HFFc6 (cell line): ENCODE measurements at places on chromosomes 1 and 21.

DNA sequence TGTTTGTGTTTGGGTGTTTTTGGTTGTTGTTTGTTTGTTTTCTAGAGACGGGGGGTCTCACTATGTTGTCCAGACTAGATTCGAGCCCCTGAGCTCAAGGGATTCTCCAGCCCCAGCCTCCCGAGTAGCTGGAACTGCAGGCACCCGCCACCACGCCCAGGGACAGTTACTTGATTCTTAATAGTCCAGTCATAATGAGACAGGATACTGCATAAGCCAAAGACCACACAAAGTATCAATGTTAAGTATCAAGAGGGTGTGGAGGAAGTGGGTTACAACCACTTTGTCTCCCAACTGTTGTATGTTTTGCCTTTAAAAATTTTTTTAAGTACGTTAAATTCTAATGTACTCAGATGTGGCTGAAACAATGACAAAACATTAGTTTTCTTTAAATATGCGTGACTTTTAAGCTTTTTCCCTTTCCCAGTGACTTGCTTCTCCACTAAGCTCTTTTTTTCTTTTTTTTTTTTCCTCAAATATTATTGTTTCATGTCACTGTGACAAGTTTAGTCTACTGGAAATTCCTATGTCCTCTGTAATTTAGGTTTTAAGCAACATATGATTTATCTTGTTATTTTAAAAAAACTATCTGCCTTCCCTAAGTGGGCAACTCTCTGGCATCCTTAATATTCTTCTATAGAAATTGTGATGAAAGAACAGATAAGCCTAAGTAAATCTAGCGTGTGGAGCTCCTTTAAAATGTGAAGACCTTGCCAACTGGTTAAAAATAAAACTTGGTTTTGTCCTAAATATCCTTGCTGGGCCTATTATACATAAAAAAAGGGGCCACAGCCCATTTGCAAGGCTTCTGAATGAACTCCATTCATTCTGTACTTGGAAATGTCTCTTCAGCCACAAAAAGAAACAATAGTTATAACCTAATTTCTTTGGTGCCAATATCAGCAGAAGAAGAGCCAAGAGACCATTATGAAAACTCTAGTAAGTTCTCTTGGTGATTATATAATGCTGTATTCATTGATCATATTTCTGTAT, 56.2 kb upstream of the DPH5 start:
- no peak for DNase-seq

GRCh38 chr1:111190931-111191451, 9.5 kb downstream of the DENND2D start:
- no peak for DNase-seq

DNA sequence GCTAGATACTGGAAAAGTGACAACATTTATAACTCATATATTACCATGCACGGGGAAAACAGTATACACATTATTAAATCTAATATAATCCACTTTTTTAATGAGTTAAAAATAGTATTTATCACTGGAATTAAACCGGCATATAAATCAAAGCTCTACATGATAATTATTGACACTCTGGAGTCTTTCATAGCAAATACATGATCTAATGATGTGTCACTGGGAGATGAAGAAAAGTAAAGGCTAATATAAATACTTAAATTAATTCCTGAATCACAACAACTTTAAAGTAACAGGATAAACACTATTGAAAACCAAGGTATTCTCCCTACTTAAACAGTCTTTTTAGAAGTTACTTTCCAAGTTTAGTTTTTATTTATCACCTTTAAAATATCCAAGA, 52.4 kb upstream of the ASPM start:
- no peak for DNase-seq

GRCh38 chr1:31031330-31032143, 34.0 kb downstream of the PUM1 start:
- DNase-seq = no peak

DNA sequence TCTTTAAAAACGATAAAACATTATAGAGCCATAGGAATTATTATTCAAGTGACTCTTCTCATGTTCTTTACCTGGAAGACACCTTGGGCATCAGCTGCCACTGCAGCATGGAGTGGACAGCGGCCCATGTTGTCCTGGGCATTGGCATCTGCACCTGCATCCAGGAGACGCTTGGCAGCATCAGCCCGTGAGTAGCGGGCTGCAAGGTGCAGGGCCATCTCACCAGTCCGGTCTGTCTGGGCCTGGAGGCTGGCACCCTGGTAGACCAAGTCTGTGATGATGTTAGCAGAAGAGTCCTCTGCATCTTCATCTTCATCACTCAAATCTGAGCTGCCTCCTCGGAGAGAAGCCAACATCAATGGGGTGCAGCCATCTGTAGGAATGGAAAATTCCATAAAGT, 22.9 kb upstream of the ADAM30 start:
- DNase-seq = no peak

GRCh38 chr1:183589874-183590243, 400 bp downstream of the NCF2 start:
- no peak for DNase-seq

DNA sequence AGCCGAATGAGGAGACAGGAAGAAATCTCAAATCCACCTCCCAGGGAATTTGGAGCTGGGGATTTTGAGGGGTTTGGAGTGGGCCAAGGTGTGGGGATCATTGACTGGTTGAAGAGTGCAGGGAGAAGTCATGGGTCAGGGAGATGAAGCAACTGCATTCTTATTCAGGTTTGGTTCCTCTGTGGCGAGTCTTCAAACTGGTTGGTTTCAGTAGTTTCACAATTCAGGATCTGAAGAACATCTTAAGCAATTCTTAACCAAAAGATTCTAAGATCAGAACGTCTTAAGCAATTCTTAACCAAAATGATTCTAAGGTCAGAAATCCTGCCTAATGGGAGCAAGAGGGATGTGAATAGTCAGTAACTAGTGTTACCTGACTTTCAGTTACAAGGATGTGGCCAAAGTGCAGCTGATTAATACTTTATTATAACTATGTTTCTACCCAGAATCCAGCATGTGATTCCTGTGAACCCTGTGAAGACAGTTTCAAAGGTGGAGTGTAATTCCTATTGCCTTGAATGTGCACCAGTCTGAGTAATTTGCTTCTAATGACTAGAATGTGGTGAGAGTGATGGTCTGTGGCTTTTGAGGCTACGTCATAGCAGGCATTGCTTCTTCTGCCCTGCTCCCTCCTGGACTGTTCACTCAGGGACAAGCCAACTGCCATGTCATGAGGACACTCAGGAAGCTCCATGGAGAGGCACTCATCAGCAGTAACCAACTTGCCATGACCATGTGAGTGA, 61.2 kb downstream of the OLFML3 start:
- peak; percentile 64 for DNase-seq

GRCh38 chr1:11990303-11991032, 10.2 kb downstream of the MFN2 start:
- no peak for DNase-seq

DNA sequence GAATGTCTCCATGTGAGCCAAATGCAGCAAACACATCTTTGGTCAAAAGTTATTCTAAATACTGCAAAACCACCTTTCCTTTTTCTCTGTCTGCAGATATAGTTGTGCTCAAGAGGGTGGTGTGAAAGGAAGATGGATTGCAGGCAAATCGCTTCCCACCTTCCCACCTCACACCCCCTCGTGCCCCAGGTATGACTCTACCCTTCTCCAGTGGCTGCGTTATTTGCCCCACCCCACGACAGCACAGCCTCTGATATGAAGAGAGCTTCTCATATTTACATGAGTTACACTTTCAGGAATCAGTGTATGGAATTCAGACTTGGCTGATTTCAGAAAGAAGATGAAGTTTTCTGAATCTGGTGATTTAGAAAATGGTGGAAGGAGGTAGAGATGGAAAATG, 5.8 kb downstream of the TRIM58 start:
- DNase-seq = no peak

DNA sequence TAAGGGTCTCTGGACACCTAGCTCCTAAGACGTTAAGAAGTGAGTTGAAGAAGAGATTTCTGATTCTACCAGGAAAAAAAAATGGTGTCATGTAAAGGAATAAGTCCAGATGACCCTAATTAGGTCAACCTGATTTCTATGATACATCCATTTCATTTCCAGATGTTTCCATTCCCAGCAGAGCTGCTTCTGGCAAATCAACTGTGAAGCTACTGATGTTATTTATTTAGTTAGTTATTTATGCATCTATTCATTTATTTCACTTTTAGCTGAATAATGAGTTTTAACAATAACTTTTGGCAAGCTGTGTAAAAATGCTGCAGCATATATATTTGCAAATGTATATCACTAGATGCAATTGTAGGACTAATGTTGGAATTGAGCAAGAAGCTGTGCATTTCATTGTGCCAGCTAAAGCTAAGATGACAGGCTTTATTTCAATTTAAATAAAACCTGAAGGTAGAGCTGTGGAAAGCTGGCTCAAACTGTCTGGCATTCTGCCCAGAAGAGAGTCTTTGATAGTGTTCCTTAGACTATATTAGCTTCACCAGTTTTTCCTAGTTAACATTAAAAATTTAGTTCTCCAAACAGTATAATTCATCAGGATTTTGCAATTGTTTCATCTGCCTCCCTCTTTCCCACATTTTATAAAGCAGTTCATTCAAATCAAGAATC, 1164.4 kb upstream of the ADGRL4 start:
- DNase-seq = no peak

DNA sequence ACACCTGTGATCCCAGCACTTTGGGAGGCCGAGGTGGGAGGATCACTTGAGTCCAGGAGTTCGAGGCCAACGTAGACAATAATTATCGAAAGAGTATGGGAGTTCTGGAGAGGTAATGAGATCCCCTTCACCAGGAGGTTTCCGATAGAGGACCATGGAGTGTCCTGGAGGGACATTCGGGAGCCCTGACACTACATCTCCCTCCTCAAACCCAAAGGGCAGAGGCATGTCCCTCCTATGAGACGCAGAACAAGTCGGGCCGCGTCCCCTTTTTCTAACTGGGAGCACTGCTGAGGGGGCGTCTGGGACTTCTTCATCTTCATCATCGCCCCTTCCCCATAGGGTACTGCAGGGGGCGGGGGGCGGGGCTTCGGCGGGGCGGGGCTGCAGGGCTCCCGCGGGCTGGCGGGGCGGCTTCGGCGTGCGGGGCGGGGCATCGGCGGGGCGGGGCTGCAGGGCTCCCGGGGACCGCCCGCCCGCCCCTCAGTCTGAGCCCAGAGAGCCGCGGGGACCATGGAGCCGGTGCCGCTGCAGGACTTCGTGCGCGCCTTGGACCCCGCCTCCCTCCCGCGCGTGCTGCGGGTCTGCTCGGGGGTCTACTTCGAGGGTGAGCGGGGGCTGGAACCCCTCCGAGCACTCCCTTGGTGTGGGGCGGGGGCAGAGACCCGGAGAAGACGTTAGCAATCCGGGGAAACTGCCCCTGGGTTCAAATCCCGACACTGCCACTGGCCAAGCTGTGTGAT, at the start of gene THEMIS2:
TSS of gene THEMIS2 (plus strand) at position 486 of the 743 bp plus-strand sequence. CDS start at position 514, 28 bp downstream.
- DNase-seq = no peak

DNA sequence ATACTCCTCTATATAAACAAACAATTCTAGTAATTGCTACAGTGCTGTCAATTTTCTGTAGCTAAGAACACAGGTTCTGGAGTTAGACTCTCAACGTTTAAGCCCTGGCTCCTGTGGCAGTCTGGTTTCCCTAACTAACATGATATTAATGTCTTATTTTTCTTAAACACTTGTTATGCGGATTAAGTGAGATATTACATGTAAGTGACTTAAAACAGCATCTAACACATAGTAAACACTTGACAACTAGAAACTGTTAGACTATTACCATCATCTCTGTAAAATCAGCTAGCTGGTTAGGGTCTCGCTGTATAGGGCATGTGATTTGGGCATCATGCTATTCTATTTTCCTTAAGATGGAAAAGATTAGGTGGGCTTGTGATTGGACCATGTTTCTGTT, 2.3 kb downstream of the VANGL1 start:
- no peak for DNase-seq

- no peak for DNase-seq
Measured at GRCh38 chr1:14156543-14156942, 441.9 kb upstream of the KAZN start.

- no peak for DNase-seq
Measured at GRCh38 chr1:171252482-171252881, 4.2 kb downstream of the FMO1 start.

GRCh38 chr1:214396330-214396729, 115.4 kb downstream of the SMYD2 start:
- no peak for DNase-seq

- DNase-seq = no peak
Measured at GRCh38 chr1:15187175-15188129, 33.9 kb downstream of the TMEM51 start.

DNA sequence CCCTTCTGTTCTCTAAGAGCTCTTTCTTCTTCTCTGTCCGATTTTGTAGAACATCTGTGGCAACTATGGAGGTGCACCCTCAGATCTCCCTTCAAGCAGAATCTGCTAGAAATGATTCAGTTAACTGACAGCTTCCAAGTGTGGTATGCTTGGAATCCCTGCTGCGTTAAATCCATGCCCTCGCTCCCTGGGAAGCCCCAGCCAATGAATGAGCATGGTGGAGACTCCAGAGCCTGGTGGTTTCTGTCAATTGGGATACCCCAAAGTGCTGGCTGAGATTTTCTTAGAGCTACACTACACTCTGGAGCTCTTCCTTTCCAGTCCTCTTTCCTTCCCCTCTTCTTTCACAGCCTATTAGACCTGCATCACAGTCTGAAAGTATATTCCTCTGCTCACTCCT, 116.3 kb upstream of the C1orf21 start:
- DNase-seq = no peak

- no peak for DNase-seq
Measured at GRCh38 chr1:55214934-55215193, 300 bp downstream of the USP24 start.

GRCh38 chr1:205458777-205459566, 3.1 kb upstream of the BLACAT1 start:
- DNase-seq = peak; percentile 28

DNA sequence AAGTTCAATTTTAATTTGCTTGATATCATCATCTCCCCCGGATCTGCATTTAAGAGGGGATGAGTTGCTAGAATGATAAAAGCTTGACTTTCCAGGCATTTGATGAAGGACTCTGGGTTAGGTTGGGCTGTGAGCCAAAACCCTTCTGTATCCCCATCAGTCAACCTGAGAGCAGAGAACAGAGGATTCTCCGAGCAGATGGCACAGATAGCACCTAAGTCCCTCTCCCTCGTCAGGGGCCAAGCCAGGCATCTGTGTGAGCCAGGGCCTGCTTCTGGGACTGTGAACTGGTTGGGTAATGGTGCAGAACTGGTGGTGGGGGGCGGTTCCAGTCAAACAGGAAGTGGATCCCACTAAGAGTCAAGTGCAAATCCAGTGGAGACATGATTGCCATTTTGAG, 205.8 kb downstream of the TNR start:
- DNase-seq = no peak

DNA sequence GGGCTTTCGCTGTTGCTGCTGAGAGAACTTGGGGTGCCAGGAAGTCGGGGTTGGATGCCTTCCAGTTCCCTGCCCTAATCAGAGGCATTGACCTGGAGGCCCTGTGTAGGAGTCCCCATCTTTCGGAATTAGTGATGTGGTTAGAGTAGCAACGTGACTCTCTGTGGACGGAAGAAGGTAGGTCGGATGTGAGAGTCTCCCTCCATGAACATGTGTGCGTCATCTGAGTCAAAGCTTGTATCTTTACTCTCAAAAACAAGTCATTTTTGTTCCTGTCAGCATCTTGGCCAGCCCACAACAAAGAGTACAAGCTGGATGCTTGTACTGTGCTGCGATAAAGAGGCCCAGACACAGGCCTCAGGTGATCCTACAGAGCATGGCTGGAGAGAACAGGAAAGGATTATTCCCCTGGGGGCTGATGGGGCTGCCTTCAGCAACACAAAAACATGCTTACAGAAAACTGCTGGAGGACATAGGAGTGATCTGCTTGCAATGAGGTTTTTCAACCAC, 31.0 kb upstream of the IL10 start:
- DNase-seq = no peak
